Endodermal cell (in vitro differentiated cells): ENCODE measurements at places on chromosomes 6 and 20.

GRCh38 chr6:147595961-147596360, 87.5 kb downstream of the SAMD5 start:
- DNase-seq = no peak

DNA sequence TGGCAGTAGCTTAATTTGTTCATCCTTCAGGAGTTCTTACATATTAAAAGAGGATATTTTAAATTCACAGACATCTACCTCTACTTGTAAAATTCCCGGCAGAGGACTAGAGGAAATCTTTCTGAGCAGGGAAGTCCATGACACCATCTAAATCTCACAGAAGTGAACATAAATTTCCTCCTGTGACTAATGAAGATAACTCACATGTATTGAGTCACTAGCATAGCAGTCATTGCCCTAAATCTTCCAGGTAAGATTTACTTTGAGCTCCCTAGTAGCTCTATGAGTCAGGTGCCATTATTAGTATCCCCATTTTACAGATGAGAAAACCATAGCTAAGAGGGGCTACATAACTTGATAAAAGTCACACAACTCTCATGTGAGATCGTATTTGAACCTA, 1058.6 kb upstream of the FLRT3 start:
- no peak for DNase-seq

DNA sequence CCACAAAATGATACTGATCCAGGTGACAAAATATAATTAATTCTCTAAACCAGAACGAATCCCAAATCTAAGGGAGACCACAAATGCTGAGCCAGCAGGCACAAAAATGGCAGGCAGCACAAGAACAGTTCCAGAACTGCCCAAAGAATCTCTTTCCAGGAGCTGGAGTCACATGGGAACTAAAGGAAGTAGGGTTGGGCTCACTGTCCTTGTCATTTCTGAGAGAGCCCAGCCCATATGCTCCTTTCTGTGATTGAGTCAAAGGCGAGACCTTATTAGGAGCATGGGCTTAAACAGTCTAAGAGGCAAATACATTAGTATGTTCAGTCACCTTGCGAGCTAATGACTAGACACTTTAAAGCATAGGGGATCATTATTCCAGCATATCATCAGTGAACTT, 327.6 kb upstream of the ARID1B start:
- DNase-seq = no peak

- DNase-seq = peak; percentile 55
Observed at GRCh38 chr6:129748212-129748900, 38.4 kb upstream of the ARHGAP18 start.

DNA sequence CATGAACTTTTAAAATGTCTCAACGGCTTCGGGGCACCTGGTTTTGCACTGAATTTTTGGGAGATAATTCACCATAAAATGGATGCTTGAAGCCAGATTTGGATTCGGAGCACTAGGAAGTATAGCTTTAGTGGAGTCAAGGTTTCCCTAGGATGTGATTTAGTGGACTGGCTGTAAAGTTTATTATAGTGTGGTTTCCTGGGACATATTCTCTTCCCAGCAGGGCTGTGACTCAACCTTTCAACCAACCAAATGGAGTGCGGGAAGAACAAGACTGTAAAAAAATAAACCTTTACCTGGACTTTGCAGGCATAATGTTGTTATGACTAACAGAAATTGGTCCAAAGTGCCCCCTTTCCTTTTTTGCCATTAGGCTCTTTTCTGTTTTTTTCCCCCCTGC, 327.4 kb upstream of the MAN1A1 start:
- DNase-seq = no peak

DNA sequence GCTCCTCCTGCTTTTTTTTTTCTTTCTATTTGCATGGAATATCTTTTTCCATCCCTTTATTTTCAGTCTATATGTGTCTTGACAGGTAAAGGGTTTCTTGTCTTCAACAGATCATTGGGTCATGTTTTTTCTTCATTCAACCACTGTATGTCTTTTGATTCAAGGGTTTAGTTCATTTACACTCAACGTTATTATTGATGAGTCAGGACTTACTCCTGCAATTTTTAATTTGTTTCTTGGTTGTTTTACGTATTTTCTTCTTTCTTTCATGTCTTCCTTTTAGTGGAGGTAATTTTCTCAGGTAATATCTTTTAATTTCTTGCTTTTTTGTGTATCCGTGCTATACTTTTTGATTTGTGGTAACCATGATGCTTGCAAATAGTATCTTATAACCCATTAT, 429.1 kb upstream of the HTR1E start:
- DNase-seq = no peak

- DNase-seq = no peak
Observed at GRCh38 chr20:62980970-62981369, 25.8 kb downstream of the BHLHE23 start.

DNA sequence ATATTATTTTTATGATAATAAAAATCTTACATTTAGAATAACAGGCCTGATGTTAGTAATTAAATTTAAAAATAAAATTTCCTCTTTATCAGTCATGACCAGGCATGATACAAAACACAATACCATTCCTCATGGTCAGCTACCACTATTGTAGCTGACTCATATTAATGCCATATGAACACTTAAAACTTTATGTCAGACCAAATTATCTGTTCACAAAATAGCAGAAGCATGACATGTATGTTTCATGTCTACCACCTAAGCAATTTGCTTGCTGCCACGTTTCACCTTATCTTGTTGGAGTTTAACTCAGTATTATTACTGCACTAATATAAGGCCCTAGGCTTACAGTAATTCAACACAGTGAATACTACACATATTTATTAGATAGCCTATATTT, 65.7 kb downstream of the HTR1B start:
- DNase-seq = no peak

- no peak for DNase-seq
Observed at GRCh38 chr20:49814057-49814694, 1.5 kb downstream of the SLC9A8 start.

- no peak for DNase-seq
Observed at GRCh38 chr6:73121421-73121993, 103.8 kb downstream of the KHDC1L start.

GRCh38 chr20:17771206-17772004, 71.6 kb downstream of the BANF2 start:
- DNase-seq = no peak

- DNase-seq = no peak
Observed at GRCh38 chr6:16162003-16162402, 33.1 kb downstream of the MYLIP start.

- no peak for DNase-seq
Observed at GRCh38 chr6:49730251-49730650, 13.9 kb downstream of the CRISP3 start.

GRCh38 chr6:90893400-90893799, 306.5 kb upstream of the MAP3K7 start:
- no peak for DNase-seq

DNA sequence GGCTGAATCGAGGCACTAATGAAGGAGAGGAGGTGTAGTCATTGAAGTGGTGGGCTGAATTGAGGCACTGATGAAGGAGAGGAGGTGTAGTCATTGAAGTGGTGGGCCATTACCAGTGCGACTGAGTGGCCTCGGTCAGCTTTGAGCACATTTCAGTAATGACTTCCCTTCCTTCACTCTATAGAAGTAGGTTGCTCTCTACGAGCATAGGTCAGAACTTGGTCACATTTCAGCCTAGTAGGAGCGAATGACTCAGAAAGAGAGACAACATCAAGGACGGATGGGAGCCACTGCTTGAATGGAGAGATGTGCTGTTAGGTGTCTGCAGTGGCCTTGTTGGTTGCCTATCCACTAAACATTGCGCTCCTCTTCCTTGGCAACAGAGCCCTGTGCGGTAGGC, 39.5 kb downstream of the ZDHHC14 start:
- DNase-seq = no peak

DNA sequence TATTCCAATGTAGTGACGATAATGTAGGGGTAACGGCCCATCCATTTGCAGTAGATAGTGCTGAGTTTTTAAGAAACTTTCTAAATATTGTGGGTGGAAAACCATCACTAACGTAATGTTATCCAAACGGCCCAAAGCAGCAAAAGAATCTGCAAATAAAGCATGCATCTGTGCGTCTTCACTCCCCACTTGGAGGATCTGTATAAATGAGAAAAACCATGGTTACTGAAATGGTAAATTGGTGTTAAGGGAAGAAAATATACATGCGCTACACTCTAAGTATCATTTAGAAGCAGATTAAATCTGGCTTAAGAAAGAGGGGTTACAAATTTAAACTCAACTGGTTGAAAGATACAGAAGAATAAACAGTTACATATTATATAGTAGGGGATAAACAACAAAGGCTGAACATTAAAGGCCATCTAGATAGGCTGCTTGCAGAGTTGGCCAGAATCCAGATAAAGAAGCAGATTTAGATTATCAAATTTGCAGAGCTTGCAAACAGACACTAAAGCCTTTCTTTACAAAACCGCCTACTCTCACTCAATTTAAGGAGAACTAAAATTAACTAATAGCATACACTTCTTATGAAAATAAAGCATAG, 93.3 kb downstream of the SESN1 start:
- no peak for DNase-seq

- DNase-seq = no peak
Observed at GRCh38 chr6:166415306-166415705, 32.6 kb upstream of the MPC1 start.

DNA sequence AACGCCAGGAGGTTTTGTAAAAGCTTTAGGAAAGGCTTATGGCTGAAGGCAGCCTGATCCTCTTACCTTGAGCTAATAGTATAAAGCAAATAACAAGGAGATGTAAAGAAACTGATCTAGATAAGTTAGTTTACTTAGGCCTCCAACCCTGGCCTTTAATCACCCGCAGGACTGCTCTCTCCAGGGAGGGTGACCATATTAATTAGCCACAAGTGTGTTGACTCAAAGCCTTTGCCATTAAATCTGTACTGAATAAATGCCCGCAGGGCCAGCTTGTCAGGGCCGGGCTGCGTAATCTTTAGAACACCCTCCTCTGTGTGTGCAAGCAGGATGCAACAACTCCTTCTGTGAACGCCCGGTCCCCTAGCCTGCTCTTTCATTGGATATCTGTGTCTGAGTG, 6.1 kb upstream of the PRSS16 start:
- no peak for DNase-seq

- no peak for DNase-seq
Observed at GRCh38 chr6:121540210-121540609, 104.8 kb downstream of the GJA1 start.

- no peak for DNase-seq
Observed at GRCh38 chr6:56172144-56172543, 75.2 kb downstream of the COL21A1 start.

GRCh38 chr6:159056899-159057298, 12.1 kb upstream of the TAGAP start:
- DNase-seq = no peak

GRCh38 chr20:49356676-49357075, 78.8 kb upstream of the ZNFX1 start:
- DNase-seq = no peak
